T-helper 1 cell (primary cell): ENCODE measurements at places on chromosomes 13 and 19.

- no peak for DNase-seq
Observed at GRCh38 chr13:40940841-40941240, 78.3 kb downstream of the ELF1 start.

GRCh38 chr13:113862191-113862930 is 1.5 kb downstream of the GAS6 start:
- DNase-seq = no peak

DNA sequence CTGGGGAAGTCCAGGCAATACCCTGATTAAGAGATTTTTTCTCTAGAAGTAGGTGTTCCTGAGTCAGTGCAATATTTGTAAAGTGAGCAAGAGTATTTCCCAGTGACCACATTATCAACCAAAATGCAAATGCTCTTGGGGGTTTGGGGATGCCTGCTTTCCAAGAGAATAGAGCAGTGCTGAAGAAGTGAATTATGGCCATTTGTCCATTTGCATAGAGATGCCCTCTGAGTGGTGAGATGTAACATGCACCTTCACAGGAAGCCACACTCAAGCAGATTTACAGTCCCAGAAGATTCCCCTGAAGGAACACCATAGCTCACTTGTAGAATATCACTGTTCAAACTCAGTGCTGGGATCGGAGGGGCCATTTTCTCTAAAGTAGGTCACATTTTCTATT is 71.8 kb downstream of the TNFSF11 start:
- no peak for DNase-seq

DNA sequence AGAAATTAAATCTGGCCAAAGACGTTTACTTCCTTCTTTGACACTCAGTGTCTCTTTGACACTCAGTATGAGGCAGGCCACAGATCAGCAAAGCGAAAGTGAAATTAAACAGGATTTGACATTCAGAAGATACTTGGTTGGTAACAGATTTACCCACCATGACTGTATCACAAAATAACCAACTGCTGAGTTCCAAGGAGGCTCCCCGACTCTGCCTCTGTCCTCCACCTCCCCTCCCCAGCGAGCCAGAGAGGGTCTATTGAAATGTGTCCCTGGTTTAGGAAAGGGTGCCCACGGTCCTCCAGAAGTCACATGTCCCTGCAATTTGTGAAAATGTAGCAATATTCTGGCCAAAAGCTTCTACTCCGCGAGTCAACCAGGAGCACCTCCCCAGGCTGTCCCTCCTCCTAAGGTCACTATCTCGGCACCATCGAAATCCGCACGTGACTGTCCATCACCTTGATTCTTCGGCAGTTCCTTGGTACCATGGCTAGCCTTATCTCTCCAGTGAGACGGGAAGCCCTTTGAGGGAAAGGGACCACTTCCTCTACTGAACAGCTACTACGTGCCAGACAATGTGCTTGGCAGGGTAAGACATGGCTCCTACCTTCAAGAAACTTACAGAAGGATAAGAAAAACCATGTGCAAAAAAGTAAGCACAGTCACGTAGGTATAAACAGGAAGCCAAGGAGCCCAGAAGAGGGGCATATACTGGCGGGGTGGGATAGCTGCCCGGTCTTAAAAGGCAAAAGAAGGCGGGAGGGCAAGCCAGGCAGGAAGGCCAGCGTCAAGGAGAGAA is 1.5 kb downstream of the N4BP2L1 start:
- peak; percentile 4 for DNase-seq

DNA sequence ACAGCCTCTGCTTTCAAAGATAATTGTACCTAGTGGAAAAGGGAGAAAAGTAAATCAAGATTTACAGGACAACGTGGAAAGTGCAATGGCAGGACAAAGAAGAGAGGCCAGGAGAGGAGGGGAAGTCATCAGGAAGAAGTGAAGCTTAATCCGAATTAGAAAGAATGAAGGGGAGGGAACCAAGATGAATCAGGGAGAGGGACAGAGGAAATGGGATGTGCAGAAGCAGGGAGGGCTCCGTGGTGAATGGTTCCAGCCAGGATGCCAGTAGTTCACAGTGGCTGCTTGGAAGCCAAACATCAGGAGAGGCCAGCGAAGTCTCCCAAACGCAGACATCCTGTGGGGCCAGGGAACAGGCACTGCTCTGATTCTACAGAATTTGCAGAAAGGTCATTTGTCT is 144.4 kb downstream of the LIG4 start:
- DNase-seq = no peak

- DNase-seq = no peak
Observed at GRCh38 chr19:10858204-10858828, 10.1 kb downstream of the C19orf38 start.

DNA sequence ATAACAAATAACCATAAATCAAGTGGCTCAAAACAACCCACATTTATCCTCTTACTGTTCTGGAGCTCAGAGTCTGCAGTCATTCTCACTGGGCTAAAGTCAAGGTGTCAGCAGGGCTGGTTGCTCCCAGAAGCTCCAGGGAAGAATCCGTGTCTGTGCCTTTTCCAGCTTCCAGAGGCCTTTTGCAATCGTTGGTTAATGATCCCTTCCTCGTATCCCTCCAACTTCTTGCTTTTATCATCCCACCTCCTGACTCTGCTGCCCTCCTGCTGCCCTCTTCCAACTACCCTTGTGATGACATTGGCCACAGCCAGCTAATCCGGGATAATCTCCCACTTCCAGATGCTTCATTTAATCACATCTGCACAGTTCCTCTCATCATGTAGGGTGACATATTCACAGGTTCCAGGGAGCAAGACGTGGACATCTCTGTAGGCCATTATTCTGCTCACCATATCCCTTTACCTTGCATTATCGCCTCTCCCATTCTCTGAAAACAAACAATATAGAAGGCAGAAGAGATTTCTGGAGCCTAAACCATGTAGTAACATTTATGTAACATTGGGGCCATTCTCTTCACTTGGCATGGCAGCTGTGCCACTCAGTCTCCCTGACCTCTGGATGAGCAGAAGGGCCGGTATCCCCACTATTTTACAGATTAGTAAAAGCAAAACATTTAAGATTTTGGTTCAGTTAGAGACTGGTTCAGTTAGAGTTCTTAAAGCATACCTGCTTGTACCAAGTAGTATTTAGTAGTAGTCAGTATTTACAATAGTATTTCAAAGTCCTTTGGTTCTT is 53.5 kb downstream of the RFC3 start:
- DNase-seq = no peak

DNA sequence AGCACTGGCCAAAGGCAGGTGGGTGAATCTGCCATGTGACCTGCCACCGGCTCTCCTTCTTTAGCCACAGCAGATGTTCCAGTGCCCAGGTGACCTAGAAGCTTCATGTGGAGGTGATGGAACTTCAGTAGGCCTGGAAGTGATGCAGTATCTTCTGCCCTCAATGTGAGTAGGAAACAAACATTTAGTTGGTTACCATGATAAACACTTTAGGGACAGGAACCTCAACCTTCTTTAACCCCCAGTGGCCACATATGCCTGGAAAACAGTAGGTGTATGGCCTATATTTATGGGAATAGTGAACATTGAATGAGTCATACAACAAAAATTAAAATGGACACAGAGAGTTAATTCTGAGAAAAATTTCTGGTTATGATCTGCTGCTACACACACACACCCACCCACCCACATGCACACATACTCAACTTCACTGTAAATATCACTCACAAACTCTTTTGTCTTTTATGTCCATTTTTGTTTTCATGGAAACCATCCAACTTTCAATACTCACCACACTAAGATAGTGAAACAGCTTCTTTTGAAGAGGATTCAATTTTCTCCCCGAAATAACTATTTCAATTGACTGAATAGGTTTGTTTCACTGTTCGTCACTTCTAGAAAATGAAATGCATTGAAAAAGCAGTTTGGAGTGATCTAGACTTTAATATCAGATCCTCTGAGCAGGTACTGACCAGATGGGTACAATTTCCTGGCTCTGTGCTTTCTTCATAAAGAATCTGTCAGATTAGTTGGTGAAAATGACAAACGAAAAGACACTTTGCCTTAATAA is 97.3 kb downstream of the STARD13 start:
- no peak for DNase-seq

GRCh38 chr13:77094773-77095172 is 67.8 kb upstream of the FBXL3 start:
- no peak for DNase-seq

DNA sequence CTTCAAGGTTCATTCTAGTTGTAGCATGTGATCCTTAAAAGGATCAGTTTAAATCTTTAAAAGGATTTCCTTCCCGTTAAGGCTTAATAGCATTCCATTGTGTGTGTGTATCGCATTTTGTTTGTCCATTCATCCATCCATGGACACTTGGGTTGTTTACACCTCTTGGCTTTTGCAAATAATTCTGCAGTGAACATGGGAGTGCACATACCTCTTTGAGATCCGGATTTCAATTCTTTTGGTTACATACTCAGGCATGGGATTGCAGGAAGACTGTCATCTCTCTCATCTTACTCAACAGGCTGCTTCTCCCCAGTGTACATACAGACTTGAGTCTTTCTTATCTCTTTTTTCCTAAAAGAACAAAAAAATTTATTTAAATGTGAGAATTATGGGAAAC is 1.2 kb downstream of the RNF113B start:
- no peak for DNase-seq

- no peak for DNase-seq
Observed at GRCh38 chr13:42907745-42908144, 84.3 kb downstream of the EPSTI1 start.

DNA sequence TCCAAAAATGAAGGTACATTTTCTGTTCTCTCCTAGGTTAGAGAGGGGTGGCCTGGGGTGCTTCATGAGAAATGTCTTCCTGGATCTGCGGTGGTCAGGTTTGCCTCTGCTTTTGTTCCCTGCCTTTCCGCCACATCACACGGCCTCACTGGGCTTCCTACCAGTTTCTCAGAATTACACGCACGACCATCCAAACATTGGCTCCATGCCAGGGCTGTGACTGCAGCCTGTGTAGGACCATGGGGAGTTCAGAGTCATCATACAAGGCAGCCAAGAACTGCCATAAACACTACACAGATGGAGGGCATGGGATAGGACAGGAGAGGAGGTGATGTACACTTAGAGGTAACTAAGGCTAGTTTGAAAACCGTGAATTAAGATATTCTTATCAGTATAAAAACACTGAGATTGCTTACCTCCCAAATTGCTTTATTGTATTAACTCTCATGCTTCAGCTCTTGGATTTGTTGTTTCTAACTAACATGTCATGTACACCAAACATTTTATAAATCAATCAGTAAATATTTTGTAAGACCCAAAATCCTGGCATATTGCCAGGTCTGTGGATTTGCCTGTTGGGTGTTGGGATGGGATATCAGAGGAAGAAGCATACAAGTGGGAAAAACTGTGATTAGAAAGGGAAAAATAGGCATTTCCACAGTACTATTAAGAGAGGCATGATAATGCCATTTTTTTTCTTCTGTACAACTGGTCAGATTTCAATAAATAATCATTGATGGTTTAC is 45.2 kb downstream of the CDADC1 start:
- no peak for DNase-seq

- DNase-seq = no peak
Observed at GRCh38 chr13:59601993-59602392, 561.7 kb downstream of the DIAPH3 start.

- no peak for DNase-seq
Observed at GRCh38 chr13:50760751-50761150, 82.7 kb downstream of the DLEU7 start.

DNA sequence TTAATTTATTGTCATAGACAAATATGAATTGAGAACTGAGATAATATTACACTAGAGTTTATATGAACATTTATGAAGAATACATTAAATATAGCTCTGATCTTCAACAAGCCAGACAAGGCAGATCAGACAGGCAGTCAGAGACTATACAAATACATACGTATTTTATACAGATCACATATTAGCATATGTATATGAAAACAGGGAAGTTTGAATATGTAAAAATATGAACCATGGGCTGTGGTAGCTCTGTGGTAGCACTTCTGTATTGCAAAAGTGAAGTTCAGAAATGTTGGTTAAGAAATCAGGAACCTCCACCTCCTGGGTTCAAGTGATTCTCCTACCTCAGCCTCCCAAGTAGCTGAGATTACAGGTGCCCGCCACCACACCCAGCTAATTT is 20.7 kb downstream of the GPR180 start:
- DNase-seq = no peak

- DNase-seq = no peak
Observed at GRCh38 chr19:16677055-16677454, 16.1 kb downstream of the TMEM38A start.

DNA sequence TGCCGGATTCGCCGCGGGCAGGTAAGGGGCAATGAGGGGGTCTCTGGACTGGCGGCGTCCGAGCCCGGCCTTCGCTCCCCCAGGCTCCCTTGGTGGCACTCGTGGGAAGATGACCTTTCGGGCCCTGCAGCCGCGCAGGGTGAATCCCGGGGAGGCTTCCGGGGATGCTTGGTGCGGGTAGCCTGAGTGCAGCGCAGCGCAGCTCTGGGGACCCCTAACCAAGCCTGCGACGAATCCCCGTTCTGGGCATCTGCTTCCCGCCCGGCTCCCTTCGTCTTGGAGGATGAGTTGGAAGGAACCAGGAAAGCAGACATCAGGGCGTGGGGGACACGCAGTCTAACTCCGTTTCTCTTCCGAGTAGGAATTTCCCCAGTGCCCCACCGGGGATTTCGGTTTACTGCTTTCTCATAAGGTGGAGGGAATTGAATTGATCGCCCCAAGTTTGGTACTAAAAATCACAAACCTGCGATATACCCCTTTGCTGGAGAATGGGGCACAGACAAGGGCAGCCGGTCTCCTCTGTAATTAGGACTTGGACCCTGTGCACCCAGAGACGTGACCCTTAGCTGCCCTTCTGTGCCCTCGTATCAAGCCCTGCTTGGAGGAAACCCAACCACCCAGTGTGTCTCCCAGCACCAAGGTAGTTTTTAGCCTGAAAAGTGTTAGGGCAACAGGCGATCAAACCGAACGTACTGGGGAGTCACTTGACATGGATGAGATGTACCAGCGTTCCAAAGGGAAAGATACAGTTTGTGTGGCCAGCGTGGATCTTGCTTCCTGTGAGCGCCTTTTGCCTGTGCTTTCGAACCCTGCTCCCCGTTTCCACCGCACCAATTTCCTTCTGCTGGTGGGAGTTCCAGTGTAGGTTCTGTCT is 1.0 kb downstream of the GPC5 start:
- peak; percentile 7 for DNase-seq

- DNase-seq = no peak
Observed at GRCh38 chr19:5954293-5954692, 23.6 kb downstream of the RANBP3 start.

DNA sequence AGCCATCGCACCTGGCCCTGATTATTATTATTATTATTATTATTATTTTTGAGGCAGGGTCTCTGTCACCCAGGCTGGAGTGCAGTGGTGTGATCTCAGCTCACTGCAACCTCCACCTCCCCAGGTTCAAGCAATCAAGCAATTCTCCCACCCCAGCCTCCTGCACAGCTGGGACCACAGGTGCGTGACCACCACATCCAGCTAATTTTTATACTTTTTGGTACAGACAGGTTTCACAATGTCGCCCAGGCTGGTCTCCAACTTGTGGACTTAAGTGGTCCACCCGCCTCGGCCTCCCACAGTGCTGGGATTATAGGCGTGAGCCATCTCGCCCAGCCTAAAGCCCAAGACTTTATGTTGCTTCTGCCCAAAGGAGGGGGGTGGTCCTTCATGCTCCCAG is 6.0 kb upstream of the AP1M2 start:
- DNase-seq = no peak
